GM10248 (cell line): ENCODE measurements at places on chromosomes 13 and 19.

- DNase-seq = peak; percentile 69
Observed at GRCh38 chr19:6632002-6632621, 37.8 kb downstream of the TNFSF14 start.

- DNase-seq = no peak
Observed at GRCh38 chr13:83709426-83710132, 172.7 kb downstream of the SLITRK1 start.

DNA sequence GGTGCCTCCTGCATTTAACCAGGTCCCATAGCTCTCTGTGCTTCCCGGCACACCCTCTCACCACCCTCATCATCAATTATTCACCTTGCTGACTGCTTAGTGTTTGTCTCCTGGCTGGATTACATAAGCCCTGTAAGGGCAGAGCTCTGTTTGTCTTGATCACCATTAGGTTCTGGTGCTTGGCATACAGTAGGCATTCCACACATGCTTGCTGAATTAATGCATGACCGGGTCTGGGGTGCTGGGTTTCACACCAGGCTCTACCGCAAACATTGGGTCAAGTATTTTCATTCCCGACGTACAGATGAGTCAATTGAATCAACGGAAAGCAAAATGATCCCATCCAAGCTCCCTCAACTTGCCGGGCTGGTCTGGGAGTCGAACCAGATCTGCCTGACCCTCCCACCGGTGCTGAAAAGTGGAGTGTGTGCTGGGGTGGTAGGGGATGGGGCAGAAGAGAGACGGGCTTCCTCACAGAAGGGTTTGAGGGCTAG, 28.5 kb downstream of the VAV1 start:
- DNase-seq = no peak

DNA sequence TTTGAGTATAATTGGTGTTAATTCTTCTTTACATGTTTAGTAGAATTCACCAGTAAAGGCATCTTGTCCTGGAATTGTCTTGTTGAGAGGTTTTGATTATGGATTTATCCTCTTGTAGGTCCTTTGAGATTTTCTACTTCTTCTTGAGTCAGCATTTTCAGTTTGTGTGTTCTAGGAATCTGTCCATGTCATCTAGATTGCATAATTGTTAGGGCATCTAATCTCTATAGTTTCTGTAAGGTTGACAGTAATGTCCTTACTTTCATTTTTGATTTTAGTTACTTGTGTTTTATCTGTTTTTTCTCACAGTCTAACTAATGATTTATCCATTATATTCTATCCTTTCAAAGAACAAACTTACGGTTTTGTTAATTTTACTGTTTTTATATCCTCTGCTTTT, 492.0 kb downstream of the FGF9 start:
- DNase-seq = peak; percentile 17
